ENCODE measurements at places on chromosomes 4 and X.
A peak's percentile ranks its signal among the peaks of the same experiment; 100 is the strongest.

DNA sequence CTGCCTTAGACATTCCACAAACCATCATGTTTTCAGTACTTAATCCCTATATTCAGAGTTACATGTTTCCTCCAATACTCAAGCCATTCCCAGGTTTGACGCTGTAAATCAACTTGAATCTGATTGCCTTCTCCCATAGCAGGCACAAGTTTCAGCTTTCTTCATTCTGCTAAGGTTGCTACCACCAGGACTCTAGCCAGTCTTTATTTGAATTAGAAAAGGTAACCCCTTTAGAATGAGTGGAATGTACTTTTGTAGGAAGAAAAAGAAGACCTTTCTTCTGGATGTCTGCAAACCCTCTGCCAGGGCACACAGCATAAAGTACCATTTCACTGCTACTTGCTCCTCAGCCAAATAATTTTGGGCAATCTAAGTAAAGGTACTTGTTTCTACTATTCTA is 10.7 kb upstream of the RBMXL3 start:
- no peak for DNase-seq

DNA sequence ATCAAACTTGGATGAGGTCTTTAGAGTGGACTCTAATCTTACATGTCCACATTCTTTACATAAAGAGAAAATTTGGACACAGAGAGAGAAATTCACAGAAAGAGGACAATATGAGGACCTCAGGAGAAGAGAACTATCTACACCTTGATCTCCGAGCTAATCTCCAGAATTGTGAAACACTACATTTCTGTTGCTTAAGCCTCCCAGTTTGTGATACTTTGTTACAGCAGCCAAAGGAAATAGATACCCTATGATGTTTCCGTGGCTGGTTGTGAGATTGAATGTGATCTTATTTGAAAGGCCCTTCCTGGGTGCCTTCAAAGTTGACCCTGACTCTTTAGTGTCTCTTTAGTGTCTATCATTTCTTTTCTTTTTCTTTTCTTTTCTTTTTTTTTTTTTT is 326.1 kb upstream of the CLNK start:
- no peak for DNase-seq

- DNase-seq: no peak
These were observed 37.6 kb downstream of the FAM193A start for GRCh38 chr4:2574009-2574408.

DNA sequence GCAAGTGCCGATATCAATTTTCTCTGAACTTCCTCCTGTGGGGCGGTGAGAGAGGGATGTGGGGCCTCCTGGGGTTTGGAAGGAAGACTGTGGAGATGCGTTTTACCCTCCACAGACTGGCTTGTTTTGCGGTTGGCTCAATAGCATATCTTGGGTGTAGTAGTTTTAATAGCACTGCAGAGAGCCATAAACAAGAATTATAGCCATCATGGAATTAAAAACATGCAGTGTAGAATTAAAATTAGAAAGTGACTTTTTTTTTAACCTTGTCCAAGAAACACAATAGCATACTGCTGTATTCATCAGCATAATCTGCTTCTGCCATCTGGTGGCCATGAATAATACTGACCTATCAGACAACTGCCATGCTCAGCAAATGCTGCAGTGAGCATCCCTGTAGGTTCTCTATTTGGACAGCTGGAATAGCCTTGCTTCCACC is 47.3 kb upstream of the SCML1 start:
- DNase-seq: peak; percentile 10

DNA sequence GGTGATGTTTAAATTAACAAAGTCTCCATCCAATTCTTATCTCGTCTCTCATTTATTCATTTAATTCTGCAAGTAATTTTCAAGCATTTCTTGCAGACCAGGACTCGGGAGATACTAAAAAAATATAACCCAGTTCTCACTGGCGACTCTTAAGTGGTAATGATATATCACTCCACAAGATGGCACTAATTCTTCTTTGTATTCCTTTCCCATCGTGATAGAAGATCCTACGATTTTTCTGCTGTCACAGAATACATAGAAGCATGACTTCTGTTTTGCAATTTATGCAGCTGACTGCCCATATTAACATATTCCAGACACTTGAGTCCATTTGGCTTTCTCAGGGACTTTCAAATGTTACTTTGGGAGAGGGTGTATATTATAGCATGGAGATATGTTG is 64.0 kb upstream of the FGF13 start:
- DNase-seq: no peak

- no peak for DNase-seq
These were observed 58.7 kb downstream of the TSPAN5 start for GRCh38 chr4:98599617-98600205.

DNA sequence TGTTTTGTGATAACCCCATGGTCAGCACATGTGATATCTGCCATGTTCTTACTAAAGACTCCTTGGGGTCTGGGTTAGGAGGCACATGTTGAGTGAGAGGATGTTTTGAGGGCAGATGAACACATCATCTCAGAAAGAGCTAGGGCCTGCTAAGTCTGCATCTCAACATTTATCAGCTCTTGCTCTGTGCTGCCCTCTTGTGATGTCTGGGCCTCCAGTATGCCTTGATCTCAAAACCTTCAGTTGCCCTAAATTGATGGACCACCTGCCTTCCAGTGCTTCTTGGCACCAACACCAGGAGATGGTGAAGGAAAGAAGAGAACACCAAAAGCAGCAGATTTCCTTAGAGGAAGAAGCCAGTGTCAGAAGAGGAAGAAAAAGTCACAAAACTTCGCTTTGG is 22.5 kb downstream of the MID1 start:
- no peak for DNase-seq

DNA sequence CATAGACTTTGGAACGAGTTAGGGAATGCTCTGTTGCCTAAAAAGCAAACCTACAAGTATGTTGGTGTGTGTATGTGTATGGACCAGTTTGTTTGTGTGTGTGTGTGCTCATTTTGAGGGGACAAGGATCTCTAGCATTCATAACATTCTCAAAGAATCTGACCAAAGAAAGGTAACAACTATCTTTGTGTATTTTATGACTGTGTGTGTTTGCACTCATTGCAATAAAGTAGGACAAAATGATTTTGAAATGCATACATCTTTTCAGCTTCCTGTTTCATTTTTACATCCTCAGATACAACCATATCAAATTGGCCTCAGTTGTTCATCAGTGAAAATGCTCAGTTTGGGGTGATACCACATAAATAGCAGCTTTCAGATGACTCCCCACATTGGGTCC is 8.3 kb upstream of the XK start:
- no peak for DNase-seq

DNA sequence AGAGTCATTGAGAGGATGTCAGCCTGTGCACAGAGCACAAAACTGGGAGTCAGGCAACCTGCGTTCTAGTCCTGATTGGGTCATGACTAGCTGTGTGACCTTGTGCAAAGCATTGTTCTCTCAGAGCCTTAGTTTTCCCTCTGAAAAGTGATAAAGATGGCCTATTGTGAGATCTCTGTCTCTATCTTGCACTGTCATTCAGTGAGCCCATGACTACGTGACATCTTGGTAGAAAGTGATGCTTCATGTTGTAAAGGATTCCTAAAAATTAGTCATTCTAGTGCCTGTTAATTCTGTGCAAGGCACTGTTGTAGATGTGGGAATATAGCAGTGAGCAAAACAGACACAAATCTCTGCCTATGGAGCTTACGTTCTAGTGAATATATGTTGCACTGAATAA is 2.5 kb downstream of the PGRMC1 start:
- DNase-seq: no peak

GRCh38 chrX:30906726-30907125 is 17.7 kb upstream of the TAB3 start:
- peak; percentile 54 for DNase-seq

- DNase-seq: peak; percentile 1
These were observed 89.2 kb upstream of the EFHC2 start for GRCh38 chrX:44432641-44433040.

DNA sequence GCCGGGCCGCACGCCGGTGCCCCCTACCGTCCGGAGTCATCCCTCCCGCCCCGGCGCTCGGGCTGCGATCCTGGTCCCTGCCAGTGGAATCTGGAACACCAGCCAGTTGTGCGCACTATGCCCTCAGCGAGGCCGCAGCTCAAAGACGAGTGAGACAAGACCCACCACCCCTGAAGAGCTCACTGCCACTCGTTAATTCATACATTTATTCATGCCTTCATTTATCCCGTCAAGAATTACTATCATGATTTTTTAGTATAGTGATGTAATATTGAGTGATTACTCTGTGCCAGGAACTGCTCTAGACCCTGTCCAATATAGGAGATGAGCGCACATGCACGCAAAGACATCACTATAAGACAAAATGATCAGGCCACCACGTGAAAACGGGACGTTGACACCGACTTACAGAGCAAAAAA is 247 bp upstream of the PPA2 start:
- DNase-seq: peak; percentile 72

DNA sequence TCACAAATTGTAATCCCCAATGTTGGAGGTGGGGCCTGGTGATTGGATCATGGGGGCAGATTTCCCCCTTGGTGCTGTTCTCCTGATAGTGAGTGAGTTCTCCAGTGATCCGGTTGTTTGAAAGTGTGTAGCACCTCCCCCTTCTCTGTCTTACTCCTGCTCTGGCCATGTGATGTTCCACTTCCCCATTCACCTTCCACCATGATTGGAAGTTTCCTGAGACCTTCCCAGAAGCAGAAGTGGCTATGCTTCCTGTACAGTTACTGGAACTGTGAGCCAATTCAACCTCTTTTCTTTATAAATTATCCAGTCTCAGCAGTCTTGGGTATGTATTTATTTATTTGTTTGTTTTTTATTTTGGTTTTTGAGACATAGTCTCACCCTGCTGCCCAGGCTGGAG is 143.2 kb downstream of the CPE start:
- DNase-seq: no peak

- no peak for DNase-seq
These were observed 203.4 kb downstream of the MAML3 start for GRCh38 chr4:139950568-139950967.

GRCh38 chr4:140739971-140740370 is 16.2 kb downstream of the TBC1D9 start:
- DNase-seq: peak; percentile 27

GRCh38 chr4:68872643-68873502 is 57.1 kb downstream of the UGT2B10 start:
- no peak for DNase-seq

- DNase-seq: no peak
These were observed 852.7 kb upstream of the SLIT2 start for GRCh38 chr4:19399001-19399400.

GRCh38 chr4:159062381-159062780 is 40.5 kb upstream of the RAPGEF2 start:
- DNase-seq: no peak

- DNase-seq: peak; percentile 93
These were observed 47.7 kb downstream of the EVC start for GRCh38 chr4:5758741-5759140.

DNA sequence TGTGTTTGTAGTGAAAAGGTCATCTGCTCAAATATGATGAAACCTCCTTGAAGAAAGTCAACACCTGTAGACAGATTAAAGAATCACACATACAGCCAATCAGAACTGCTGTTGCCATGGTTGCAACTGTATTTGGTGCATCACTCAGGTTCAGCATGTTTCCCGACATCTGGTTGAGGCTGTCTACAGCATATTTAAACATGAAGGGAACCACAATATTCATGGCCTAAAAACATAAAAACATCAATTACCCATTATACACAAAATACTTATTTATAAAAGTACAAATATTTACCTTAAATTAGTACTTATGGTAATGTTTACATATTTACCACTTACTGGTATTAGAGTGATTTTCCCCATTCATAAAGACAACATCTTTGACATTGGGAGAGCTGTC is 79.7 kb downstream of the ABCB7 start:
- DNase-seq: no peak

GRCh38 chr4:143346206-143346605 is 9.5 kb downstream of the GAB1 start:
- DNase-seq: peak; percentile 28

GRCh38 chrX:42673301-42673810 is 104.6 kb downstream of the PPP1R2C start:
- DNase-seq: peak; percentile 40

DNA sequence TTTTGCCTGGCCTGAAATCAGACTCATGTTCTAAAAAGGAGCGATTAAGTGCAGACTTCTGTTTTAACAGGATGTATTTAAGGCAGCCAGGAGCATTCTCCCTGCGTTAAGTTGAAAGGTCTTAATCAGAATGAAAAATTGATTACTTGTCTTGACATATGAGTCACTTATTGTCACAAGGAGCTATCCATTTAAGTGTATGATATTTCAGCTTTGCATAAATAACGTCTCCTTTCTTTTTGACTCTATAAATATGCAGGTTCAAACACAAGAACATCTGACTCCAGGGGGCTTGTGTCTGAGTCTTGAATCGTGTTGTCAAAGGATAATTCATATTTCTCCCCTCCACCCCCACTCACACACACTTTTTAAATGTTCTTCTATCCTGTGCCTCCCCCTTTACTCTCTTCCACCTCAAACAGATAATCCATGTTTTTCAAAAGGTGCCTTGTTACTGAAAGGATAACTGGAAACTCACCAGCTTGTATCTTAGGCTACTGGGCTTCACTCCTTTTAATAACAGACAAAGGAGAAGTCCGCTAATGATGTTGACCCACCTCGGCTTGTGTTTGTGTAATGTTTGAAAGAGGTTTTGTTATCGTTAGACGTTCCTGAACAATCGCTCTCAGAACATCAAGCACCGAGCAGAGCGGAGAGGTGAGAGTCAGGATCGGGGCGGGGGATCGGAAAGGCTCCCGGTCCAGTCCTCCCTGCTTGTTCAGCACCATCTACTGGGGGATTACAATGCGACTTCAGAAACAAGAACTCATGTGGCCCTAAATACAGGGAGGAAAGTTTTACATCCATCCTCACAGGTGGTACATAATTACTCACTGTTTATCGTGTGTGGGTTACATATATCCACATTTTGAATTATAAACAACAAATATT is 107.5 kb upstream of the RPL34 start:
- DNase-seq: no peak

DNA sequence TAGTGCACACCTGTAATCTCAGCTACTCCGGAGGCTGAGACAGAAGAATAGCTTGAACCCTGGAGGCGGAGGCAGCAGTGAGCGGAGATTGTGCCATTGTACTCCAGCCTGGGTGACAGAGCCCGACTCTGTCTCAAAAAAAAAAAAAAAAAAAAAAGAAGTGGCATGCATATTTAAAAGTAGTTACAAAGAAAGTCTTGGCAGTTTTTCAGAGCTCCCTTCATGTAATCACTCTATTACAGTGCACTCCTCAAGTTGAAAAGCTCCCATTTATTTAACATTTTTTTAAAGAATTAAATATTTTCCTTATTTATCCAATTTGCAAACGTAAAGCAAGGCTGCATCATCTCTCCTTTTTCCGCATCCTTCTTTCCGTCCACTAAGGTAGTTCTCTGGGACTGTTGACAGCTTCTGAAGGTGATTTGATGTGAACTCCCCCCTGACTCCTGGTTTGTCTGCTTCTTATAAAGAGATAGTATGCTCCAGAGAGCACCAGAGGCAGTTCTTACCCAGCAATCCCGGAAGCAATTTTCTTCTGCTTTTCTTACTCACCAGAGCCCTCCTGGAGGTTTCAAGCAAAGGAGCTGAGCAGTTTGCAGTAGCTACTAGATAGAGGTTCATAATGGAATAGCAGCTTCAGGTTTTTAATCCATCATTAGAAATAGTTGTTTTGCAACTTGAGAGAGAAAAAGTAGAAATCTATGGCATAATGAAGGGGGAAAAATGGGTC is 151.0 kb downstream of the PALLD start:
- no peak for DNase-seq

Measured in NCI-H226 (cell line).